Left renal cortex interstitium (tissue), 4 donors: ENCODE measurements at places on chromosomes 12 and 14.

GRCh38 chr12:132109741-132110140 lies 34.4 kb downstream of the DDX51 start:
- DNase-seq = no peak

DNA sequence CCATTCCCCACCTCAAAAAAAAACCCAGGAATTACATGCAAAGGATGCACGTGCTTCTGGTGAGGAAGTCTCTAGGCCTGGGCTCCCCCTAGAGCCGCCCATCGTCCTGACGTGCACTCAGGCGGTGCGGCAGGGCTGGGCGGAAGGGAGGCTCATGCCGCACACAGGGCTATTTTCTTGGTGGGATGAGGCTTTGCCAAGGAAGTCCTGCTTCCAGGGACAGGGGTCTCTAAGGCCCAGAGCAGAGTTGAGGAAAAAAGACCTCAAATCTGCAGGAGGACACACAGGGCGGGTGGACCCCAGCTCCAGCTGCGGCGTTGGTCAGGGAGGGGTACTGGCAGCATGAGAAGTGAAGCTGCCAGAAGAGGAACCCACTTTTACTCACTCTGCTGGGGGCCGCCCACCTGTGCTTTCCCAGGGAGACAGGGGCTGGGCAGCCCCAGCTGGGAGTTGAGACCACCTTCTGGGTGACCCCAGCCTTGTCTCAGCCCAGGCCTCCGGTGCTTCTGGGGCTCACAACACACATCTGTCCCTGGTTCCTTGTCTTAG lies 4.2 kb downstream of the RHOF start:
- no peak for DNase-seq

DNA sequence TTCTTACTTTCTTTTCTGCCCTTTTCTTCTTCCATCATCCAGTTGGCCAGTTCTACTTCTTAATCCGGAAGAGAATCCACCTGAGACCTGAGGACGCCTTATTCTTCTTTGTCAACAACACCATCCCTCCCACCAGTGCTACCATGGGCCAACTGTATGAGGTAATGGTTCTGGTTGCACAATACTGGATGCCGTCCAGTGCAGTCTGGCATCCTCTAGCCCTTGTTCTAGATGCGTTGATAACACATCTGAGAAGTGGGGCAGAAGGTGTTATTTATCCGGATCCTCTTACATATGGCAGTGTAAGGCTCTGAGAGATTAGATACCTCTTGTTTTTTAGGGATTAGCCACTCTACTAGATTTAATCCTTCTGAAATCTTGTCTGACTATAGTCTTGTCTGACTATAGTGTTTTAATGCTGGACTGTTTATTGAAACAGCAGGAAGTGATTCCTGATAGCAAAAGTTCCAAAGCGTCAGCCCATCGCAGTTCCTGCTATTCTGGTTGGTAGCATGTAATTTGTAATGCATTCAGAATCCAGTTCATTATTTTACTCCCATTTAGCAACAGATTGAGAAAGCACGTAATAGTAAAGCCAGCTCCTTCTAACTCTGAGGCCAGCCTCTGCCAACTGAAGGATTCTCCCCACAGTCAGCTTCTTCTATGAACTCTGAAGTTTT lies 7.9 kb downstream of the GABARAPL1 start:
- no peak for DNase-seq

GRCh38 chr14:38291681-38292467 lies 36.0 kb upstream of the CLEC14A start:
- DNase-seq = no peak

DNA sequence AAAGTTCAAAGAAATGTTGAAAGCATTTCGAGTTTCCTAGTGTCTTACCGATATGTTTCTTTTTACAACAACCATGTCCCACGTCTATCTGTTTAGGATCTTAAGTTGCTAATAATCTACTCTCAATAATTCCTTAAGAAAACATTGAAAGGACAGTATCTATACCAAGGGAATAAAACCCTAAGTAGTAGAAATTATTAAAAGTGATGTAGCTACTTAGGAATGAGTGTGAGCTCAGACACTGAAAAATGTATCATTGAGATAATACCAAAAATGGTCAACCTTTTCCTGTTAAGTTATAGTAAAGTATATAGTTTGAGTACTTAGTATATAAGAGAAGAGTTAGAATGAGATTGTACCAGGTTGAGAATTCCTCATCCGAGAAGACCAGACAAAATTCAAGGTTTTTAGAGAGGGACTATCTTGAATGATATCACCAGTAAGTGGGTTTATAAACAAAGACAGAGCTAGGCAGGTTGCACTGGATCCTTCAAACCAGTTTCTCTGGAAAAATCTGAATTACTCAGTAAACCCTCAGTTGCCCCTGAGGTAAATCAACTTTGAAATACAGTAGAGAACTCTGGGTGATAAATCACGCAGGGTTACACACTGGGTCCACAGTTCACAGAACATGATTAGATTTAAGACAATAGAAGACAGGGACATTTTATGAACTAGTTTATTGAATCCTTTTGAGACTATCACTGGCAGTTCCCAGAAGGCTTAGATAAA lies 96.8 kb downstream of the ERGIC2 start:
- DNase-seq = no peak

GRCh38 chr12:100185361-100185894 lies 15.2 kb upstream of the ACTR6 start:
- no peak for DNase-seq

DNA sequence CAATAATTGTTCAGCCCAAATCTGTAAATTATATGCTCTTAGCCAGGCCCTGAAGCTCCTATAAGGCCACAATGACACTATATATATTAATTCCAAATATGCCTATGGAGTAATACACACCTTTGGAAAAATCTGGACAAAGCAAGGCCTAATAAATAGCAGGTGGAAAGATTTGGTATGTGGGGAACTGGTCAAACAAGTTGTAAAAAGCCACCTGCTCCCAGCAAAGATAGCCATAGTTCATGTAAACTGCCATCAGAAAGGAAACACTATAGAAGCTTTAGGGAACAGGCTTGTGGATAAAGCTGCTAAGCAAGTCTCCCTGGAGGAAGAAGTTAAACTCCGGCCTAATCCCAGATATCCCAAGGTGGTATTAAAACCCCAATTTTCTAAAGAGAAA lies 29.7 kb downstream of the PRMT8 start:
- no peak for DNase-seq

DNA sequence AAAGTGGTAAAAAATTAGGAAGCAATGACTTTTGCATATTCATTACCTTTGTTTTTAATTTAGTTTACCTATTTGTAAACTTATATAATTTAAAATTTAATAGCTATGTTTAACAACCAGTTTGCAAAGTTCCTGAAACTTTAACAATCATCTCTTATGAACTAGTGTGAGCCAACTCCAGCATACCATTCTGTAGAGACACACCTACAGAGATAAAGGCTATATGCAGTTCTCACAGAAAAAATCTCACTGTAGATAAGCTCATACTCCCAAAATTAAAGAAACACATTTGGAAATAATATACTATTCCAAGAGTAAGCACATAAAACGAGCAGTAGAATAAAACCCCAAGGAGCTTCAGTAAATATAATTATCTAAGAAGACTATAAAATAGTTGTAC lies 77.5 kb downstream of the CDK17 start:
- DNase-seq = no peak

- DNase-seq = no peak
These were observed 133.1 kb downstream of the TMEM30B start for GRCh38 chr14:61147831-61148549.

DNA sequence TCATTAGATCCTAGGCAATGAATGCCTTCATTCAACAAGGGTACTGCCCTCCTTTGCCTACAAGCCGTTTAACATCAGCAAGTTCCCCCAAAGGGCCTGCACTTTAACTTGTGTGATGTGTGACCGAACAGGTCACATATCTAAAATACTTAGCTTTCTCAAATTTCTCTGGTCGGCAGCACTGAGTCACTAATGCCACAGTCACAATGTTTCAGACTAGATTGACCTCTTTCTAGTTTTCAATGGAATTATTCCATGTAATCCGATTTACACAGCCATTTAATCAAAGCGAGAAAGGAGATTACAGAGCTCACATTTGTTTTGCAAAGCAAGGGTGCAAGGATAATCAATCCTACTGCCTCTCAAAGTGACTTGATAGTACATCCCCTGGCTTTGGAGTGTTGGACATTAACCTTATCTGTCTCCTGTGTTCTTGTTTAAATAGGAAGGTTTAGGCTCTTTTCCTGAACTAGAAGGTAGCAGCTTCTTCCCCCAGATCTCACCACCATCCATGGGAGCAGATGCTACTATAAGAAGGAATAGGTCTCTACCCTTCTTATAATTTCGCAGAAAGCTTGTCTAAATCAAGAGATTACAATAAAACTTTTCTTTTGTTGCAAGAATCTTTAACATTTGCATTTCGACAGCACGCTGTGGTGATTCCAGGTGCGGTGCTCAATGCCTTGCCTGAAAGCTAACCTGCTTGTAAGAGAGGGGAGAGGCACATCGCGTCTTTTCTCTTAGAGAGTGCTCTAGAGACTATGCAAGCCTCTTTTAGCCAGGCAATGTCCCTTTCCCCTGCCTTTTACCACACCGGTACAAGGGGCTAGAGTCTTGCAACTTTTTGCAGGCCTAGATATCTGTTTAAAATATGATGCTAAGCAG lies 1.8 kb downstream of the KITLG start:
- DNase-seq = no peak

DNA sequence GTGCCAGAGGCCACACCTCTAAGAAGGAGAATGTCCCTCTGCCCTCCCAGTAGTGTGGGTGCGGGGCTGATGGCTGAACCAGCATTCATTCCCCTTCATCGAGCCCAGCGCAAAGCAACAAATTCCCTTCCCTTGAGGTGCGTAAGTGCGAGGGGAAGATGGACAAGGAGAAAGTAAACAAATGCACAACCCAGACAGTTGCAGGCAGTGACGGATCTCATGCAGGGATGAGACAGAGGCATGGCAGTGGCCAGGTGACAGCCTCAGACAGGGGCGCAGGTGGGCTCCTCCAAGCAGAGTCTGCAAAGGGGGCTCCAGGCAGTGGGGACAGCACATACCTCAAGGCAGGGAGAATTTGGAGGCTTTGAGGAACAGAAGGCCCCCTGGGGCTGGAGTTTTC lies 2.3 kb upstream of the MYL2 start:
- DNase-seq = no peak

DNA sequence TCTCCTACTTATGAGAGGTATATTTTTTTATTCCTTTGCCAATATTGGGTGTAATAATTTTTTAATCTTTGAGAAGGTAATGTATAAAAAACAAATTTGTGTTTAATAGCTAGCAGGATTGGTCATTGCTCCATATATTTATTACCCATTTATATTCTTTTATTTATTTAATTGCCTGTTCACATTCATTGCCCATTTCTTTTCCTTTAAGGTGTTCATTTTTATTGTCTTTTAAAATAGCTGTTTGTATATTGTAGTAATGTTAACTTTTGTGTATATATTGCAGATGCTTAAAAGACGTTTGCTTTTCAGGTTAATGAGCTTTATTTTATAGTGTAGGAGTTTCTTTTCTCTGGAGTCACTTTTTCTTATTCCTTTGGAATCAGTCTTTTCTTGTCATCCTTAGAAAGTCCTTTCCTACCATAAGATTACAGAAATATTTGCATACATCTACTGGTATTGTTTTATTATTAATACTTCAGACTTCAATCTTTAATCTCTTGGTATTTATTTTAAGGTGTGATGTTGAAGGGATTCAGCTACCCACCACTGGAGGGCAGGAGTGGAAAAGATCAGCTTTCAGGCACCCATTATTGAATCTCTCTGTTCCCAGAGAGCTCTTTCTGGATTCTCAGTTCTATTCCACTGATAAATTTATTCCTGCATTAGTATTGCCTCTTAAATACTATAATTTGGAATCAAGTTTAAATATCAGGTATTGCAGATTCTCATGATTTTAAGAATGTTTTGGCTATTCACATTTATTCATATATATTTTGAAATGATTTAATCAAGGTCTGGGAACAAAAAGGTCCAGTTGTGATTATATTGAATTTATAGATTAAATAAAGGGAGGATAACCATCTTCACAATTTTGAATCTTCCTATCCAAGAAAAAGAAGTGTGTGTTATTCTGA lies 17.3 kb downstream of the PPM1A start:
- DNase-seq = no peak

DNA sequence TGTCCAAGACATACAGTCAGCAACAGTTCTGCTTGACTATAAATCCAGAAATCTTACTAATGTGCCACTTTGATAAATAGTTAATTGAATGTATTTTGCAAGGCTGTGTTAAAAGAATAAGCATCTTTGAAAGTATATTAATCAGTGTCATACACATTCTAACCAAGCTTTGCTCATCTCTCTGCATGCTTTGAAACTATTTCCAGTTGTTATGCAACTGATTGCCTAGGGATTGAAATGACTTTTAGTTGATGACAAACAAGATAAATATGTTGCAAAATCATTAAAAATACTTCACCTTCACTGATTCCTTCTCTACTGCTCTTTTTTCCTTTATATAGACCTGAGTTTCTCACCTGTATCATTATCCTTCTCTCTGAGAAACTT lies 91.3 kb downstream of the AEBP2 start:
- no peak for DNase-seq

- DNase-seq = no peak
These were observed 16.2 kb downstream of the OTX2 start for GRCh38 chr14:56794088-56794556.

DNA sequence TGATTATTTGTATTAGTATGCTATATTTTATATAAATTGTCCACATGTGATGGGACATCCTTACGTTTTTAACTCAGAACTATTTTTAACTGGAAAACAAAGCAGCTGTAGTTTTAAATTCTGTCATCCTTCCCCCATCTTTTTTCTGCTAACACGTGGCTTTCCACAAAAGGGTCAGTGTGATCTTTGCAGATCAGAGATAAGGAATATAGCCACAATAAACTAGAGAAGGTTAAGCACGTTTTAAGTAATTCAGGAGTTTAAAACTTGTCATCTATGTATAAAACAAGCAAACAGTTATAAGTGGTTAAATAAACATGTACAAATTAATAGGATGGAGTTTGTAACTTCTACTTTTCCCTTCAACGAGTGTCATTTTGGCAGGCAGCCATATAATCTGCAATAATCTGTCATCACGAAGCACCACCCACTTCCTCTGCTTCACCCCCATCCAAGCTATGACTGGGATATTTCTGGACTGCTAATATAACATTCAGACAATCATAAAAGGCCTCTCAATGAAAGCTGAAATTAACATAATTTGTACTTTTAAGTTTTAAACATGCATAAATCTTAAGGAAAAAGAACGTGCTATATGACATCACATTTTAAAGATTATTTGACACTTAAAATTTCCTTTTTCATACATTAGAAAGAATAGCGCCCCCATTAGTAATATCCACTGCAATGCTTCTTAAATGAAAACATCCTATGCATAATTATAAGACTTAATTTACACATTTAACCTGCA lies 15.3 kb downstream of the TAOK3 start:
- DNase-seq = no peak

DNA sequence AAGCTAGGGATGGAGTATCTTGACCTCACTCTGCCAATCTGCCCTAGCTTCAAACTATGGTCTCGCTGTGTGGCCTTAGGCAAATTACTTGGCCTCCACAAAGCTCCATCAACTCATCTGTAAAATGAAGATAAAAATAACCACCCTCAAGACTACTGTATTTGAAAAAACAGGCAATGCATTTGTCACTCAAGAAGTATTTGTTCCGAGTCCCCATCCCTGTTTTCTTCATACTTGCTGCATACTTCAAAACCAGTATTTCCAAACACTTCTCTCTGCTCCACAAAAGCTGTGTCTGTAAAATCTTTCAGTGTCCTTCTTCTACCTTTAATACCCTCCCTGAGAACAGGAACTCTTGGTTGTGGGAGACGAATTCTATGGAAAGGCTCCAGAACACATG lies 47.9 kb downstream of the GTF2A1 start:
- no peak for DNase-seq

GRCh38 chr14:60196291-60196690 lies 31.1 kb upstream of the DHRS7 start:
- no peak for DNase-seq

- no peak for DNase-seq
These were observed 6.5 kb downstream of the TMBIM4 start for GRCh38 chr12:66163289-66163688.
